ENCODE measurements at places on chromosomes 7 and 10.

DNA sequence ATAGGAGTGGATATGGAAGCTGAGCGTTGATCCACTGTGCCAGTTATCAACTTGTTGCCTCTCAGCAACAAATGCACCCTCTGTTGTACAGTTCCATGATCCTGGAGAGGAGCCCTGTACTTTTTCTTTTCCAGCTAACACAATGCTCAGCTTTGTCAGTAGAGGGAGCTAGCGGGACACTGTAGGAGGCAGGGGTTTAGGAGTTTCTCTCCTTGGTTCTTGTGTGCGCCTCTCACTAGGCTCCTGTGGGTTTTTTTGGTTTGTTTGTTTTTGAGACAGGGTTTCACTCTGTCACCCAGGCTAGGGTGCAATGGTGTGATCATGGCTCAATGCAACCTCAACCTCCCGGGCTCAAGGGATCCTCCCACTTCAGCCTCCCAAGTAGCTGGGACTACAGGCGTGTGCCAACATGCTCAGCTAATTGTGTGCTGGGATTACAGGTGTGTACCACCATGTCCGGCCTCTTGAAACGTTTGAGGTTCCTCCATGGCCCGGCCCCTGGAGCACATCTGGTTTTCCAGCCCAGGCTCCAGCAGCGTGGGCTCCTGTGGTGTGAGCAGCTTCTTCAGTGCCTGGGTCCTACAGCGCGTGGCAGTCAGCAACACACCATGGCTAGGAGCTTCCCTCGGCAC is 12.0 kb upstream of the MARVELD1 start:
- no peak for DNase-seq

GRCh38 chr7:132352800-132353199 is 223.5 kb downstream of the PLXNA4 start:
- no peak for DNase-seq

DNA sequence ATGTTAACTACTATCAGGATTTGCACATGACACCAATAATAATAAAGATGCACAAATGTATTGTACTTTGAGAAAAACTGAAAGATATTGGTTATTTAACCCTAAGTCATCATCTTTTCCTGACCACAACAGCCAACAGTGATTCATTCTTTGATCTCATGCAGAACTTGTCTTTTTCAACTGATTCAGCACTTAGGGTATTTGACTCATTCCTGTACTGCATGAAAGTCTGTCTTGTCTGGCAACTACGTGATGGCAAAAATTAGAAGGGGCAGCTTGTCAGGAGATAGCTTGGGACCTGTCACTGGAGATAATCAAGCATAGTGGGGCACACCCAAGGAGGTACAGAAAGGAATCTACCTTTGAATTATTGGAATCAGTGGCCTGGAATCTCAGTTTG is 77.8 kb upstream of the LRRC17 start:
- DNase-seq, result no peak

DNA sequence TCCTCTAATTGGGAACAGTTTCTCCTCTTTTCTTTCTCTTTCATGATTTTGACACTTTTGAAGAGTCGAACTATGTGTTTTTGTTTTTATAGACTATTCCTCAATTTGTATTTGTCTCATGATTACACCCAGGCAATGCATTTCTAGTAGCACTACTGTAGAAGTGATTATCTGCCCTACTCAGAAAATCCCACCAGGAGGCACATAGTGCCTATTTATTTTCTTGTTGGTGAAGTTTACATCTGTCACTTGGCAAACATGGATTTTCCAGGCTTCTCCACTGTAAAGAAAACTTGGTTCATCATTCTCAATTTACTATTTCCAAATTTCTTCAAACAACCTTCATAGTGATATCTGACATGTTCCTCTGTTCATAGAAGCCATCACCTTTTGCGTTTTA is 893.9 kb downstream of the CCSER2 start:
- DNase-seq, result no peak

GRCh38 chr7:79506481-79506880 is 53.0 kb upstream of the MAGI2 start:
- DNase-seq, result no peak

DNA sequence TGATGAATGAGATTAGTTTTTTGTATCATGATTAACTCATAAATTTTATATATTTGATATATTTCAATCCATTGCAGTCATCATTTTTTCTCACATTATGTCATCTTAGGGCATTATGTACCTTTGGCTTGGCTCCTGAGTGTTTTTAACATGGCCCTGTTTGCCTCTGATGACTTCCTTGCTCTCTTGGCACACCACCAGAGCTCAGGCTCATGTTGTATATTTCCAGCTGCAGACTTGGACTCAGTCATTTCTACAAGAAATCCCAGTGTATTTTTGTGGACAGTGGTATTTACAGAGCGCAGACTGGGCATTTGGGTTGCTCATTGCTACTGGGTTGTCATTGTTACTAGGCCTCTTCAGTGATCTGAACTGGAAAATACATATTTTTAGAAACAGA is 188.5 kb downstream of the ADRA2A start:
- no peak for DNase-seq

DNA sequence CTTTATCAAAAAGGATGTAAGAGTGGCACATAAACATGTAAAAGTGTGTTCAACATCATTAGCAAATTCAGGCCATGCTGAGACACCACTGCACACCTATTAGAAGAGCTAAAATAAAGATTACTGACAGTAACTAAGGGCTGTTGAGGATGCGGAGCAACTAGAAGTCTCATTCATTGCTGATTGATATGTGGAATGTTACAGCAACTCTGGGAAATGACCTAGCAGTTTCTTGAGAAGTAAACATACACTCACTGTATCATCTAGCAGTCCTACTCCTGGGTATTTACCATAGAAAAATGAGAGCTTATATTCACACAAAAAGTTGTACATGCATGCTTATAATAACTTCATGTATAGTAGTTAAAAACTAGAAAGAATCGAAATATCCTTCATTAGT is 77.3 kb downstream of the CCSER2 start:
- no peak for DNase-seq

GRCh38 chr10:30431435-30431911 is 2.5 kb upstream of the MAP3K8 start:
- no peak for DNase-seq

DNA sequence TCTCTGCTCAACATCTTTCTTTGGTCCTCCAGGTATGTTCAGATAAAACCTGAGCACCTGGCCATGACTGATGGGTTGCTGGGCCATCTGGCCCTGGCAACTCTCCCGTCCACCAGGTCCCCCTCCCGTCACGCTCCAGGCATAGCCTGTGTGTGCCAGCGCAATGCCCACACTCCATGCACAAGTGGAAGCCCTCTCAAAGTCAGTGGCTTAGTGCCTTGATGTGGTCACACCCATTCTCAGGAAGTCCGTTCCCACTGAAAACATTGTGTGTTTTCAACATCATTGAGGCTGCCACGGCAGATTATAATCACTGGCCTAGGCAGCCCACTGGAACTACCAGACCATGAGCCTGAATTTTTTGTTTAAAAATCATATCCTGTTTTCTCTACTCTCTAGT is 170.6 kb upstream of the LANCL2 start:
- DNase-seq, result no peak

Data from iPS DF 6.9 (cell line).